ENCODE measurements at places on chromosomes 5 and 9.

GRCh38 chr9:3435732-3436131 is 90.1 kb downstream of the RFX3 start:
- H3K4me1 ChIP-seq = peaks cover 3% of the 10 kb centered on the region
- H3K27ac ChIP-seq = no peak overlapping the region
- no peak overlapping the region for H3K4me3 ChIP-seq
- DNase-seq = no peak
- H3K36me3 ChIP-seq = peaks cover 5% of the 10 kb centered on the region

DNA sequence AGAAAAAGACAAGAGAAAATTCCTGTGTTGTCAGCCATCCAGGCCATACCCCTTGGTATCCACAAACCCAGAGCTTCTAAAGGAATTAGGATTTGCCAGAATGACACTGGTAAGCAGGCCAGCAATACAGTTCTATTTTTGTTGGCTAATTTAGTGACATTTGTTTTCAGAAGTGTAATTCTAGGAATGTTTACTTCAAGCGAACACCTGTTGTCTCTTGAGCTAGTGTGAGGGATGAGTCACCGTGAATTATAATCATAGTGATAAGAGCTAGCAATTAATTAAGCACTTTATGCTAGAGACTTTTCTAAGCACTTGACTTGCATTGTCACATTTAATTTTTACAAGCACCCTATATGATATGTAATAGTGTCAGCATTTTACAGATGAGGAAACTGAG is 99.2 kb downstream of the PRKACG start:
- H3K4me1 ChIP-seq = no peaks in the 10 kb centered on the region
- H3K27me3 ChIP-seq = peaks cover 9% of the 10 kb centered on the region
- no peak overlapping the region for H3K4me3 ChIP-seq

GRCh38 chr5:149537374-149537975 is 13.8 kb downstream of the CSNK1A1 start:
- no peaks in the 10 kb centered on the region for H3K27me3 ChIP-seq
- H3K4me1 ChIP-seq = peaks cover 55% of the 10 kb centered on the region
- no peak for DNase-seq

DNA sequence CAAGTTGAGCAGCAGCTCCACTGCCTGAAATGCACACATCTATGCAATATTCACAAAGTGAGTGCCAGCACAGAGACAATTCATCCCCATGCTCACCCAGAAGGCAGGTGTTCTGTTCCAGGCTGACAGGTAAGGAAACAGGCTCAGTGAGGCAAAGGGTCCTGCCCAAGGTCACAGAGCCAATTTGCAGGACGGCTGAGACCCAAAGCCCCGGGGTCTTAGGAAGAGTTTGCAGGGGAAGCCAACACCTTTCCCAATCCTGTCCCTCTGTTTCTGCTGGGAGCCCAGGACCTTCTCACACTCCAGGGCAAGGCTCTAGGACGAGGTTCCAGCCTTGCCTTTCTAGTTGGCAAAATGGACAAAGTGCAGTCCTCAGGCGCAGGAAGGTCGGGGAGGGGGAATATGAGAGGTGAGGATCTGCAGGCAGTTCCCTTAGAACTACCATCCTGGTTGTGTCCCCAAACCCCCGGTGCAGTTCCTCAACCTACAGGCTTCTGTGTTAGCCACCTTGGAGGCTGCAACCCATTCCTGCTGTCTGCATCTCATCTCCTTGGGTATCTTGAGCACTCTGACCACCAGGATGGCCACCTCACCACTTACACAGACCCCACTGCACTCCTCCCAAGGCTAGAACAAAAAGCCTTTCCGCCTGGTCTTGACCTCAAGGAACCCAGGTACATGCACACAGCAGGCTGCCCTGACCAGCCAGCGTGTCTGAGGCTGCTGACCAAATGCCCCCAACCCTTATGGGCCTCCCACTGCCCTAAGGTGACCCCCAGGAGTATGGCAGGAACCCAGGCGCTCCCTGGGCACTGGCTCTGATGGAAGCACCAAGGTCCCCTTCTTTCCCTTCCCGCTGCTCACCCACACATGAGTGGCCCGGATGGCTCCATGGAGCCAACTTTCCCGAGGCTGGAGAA is 1.9 kb upstream of the BRD3 start:
- H3K36me3 ChIP-seq = peaks cover 4% of the 10 kb centered on the region
- H3K4me1 ChIP-seq = peaks cover 23% of the 10 kb centered on the region

GRCh38 chr5:97365918-97366317 is 182.9 kb upstream of the RIOK2 start:
- no peak overlapping the region for H3K27ac ChIP-seq
- no peak for DNase-seq
- no peaks in the 10 kb centered on the region for H3K27me3 ChIP-seq
- H3K36me3 ChIP-seq = no peaks in the 10 kb centered on the region
